H1 (cell line): ENCODE measurements at places on chromosomes 16 and 17.
A peak's percentile ranks its signal among the peaks of the same experiment; 100 is the strongest.

DNA sequence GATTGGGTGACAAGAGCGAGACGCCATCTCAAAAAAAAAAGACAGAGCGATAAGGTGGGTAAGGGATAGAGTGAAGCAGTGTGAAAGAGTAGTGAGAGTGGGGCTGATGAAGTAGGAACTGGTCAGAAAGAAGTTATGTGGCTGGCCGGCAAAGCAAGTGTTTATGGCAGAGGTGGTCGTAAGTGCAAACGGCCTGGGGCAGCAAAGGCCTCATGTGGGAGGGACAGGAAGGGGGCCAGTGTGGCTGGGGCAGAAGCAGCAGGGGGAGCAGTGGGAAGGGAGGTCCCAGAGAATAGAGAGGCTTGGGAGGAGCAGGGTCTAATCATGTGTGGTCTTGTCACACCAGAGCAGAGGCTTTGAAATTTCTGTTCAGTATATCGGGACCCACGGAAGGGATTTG lies 186.2 kb downstream of the HS3ST3B1 start:
- DNase-seq, result no peak

DNA sequence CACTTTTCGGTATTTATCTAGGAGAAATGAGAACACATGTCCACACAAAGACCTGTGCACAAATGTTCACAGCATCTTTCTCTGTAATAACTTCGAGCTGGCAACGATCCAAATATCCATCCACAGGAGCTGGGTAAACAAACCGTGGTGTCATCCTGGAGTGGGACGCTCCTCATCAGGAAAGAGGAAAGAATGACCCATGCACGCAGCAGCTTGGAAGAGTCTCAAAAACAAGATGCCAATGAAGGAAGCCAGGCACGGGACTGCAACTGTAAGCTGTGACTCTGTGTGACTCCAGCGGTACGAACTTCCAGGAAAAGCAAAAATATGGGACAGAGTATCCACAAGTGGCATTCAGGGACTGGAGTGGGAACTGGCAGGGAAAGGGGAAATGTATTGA lies 36.7 kb upstream of the CIBAR2 start:
- DNase-seq, result no peak

- DNase-seq, result no peak
These were observed 11.9 kb downstream of the CDK5RAP3 start for GRCh38 chr17:47982645-47983390.

- DNase-seq, result no peak
These were observed 441.6 kb upstream of the HSBP1 start for GRCh38 chr16:83366228-83366627.

GRCh38 chr17:67374329-67375053 lies 2.6 kb upstream of the PITPNC1 start:
- peak; percentile 91 for DNase-seq

DNA sequence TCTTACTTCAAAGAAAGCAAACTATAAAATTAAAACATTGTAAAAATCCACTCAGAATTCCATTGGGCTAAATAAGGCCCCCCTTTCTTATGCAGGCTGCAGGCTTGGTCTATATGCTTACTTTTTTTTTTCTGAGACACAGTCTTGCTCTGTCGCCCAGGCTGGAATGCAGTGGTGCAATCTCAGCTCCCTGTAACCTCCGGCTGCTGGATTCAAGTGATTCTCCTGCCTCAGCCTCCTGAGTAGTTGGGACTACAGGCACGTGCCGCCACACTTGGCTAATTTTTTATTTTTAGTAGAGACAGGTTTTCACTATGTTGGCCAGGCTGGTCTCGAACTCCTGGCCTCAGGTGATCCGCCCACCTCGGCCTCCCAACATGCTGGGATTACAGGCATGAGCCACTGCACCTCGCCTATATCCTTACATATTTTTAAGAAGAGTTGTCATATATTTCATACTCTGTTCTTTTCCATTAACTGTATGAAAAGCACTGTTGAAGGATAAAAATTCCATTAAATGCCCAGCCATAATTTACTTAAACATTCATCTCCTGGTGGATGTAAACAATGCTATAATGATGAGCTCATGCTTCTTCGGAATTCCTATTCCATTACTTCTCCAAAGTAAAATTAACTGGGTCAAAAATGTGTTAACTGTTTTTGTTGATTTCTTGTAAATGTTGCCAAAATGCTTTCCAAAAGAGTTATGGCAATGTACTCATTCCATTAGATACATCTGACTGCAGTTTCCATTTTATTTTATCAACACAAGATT lies 17.8 kb downstream of the SNN start:
- DNase-seq, result no peak

GRCh38 chr16:4570688-4571321 lies 14.7 kb downstream of the C16orf96 start:
- DNase-seq, result peak; percentile 80

DNA sequence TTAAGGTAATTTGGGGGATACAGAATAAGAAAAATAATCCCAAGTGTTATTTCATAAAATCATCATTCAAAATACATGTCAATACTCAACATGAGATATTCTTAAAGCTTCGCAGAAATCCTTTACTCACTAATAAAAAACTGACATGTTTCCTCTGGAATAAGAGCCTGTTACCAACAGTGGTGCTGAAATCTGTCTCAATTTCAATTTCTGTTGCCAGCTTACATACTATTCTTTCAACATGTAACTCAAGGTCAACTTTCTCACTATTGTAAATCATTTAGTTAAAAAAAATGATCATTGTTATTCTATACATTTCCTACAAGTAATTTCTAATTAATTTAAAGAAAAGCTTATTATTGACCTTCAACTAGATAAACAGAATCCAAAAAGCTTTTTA lies 67.9 kb downstream of the CEP95 start:
- DNase-seq, result no peak

DNA sequence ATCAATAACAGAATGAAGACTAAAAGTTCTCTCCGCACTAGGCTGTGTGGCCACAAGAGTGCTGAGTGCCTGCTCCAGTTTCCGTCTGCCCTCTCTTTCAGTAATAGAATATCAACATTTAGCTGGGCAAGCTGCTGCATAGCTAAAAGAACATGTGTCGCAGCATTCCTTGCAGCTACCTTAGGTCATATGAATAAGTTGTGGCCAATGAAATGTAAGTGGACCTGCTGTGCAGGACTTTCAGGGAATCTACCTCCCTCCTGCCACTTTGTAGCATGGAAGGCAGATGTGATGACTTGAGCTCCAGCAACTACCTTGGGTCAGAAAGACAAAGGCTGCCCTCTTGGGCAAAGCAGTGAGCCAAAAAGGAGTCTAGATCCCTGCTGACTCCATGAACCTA lies 25.4 kb downstream of the SLC39A11 start:
- no peak for DNase-seq

DNA sequence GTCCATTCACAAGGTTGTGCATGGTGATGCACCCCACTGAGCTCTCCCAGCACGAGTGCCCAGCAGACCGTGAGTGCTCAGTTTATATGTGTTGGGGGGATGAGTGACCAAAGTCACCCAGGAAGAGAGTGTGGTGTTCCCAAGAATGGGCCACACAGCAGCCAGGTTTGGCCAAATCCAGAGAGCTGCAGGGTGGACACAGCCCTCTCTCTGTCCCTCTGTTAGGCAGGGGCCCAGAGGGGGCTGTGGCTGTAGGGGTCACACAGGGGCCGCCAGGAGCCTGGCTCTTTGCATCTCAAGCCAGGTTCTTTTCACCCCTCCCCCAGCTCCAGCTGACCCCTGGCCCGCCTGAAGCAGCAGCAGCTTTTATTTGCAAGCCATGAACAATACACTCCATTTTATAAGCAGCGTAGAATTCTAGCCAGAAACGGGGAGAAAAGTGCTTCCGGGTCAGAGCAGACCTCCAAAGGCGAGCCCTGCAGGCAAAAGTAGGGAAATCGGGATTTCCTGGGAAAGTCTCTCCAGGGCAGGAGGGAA lies 13.3 kb downstream of the COTL1 start:
- no peak for DNase-seq

GRCh38 chr17:34163646-34164045 lies 91.4 kb upstream of the CCL2 start:
- DNase-seq, result no peak

GRCh38 chr17:15213381-15214087 lies 51.6 kb downstream of the PMP22 start:
- no peak for DNase-seq

DNA sequence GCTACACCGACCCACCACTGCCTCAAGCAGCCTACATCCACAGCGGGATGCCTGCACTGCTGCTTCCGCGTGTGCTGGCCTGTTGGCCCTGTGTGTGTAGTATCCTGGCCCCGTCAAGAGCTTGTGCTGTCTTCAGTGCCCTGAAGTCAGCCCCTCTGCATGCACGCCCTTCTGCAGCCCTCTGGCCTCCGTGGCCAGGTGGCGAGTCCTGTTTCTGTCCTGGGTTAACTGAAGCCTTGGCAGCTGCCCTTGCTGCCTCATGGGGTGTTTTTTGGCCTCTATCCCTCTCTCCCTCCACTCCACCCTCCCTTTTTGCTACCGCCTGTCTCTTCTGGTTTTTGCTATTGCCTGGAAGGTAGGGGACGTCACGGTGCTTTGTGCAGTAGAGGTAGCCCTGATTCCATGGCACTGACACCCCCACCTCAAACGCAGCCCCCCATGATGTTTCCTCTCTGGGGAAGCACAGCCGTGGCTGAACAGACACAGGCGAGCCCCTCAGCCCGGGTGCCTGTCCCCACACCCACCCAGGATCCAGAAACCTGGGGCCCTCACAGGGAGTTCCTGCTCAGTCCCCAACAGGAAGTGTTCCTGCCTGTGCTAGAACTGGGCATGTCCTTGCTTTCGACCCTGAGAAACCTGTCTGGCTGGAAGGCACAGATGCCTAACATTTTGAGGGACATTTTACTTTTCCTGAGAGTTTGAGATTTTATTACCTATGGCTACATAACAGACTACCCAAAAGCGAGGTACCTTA lies 18.8 kb upstream of the AMZ2 start:
- DNase-seq, result no peak

DNA sequence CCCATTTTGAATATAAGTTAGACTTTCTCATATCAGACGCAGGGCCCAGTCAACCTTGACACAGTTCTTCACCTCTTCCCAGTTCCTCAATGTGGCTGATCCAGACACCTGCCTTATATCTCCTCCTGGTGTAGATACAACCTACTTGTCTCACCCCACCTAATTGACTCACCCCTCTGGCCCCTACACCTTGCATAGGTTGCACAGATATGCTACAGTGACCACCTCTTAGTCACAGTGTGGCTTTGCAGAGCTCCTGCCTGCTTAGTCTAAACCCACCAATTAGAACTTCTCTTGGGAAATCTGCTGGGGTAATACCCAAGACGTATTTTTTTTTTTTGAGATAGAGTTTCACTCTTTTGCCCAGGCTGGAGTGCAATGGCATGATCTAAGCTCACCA lies 16.8 kb downstream of the CHP2 start:
- DNase-seq, result no peak

GRCh38 chr17:62043140-62043539 lies 21.9 kb downstream of the MED13 start:
- DNase-seq, result no peak

GRCh38 chr17:66341462-66341861 lies 39.0 kb downstream of the PRKCA start:
- no peak for DNase-seq

DNA sequence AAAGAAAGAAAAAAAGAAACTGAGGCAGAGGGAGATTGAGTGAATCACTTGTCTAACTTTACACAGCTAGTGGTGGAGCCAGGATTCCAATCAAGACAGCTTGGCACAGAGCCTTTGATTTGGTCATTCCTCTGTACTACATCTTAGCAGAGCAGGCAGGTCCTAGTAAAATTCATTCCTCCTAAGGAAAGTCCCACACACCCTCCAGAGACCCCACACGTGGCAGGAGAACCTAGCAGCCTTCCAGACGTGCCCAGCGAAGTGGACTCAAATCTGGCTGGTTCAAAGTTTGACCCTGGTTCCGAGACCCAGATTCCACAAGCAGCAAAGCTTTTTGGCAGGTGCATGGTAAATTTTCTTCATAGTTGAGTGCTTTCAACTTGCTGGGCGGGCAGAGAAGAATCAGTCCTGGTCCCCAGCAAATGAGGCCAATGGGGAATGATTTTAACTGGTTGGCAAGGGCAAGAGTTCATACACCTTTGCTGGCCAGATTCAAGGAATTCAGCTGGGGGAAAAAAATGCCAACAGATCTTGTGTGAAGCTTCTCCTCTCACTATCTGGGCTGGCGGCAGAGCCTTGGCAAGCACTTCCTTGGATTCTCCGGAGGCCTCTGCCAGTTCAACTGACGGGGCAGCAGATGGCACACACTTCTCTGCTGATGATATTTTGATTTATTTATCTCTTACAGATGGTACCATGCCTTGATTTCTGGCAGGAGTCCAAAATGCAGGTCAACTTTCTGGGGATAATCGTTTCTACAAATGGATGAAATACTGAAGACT lies 82.4 kb downstream of the GSG1L start:
- DNase-seq, result no peak

DNA sequence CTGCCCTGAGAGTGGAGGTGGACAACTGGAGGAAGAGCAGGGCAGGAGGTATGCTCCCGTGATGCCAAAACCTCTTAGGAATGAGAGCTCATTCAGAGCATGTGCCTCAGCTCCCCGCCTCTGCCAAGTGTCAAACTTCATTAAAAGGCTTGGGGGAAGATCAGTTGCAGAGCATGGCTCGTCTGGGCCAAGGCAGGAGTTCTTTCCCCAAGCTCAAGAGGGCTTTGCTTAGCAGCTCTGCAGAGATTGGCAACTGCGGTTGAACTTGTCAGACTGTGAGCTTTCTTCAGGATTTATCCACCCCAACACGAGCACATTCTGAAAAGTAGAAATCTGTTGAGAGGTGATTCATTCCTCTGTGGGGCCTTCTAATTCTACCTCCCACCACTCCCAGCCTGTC lies 248.1 kb downstream of the HS3ST3A1 start:
- DNase-seq, result no peak

DNA sequence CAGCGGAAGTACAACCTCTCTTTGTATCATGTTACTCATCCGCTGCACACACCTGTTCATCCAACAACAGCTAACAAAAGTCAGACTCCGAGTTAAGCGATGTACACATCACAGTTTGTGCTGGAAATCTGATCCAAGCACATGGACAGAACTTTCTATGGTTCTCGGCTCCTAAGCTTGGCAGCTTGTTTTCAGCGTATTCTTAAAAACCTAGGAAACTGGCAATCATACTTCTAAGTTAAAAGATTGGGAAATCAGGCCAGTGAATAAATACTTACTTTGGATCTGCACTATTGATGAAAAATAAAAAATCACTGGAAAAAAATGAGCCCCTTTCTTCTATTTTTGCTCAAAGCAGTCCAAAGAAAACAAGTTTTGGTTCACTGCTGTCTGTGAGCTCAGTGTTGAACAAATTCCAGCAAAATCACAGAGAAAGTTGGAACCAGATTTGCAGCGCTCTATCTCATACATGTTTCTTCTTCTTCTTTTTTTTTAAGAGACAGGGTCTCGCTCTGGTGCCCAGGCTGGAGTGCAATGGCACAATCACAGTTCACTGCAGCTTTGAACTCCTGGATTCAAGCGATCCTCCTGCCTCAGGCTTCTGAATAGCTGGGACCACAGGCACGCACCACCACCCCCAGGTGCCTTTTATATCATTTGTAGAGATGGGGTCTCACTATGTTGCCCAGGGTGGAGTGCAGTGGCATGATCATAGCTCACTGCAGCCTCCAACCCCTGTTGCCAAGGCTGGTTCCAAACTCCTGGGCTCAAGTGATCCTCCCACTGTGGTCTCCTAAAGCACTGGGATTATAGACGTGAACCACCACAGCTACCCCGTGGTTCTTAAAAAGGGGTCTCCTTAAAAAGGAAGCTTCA lies 71.6 kb upstream of the CREBBP start:
- DNase-seq, result no peak
